Fibroblast of skin of left quadriceps (primary cell): ENCODE measurements at places on chromosomes 2 and 18.

DNA sequence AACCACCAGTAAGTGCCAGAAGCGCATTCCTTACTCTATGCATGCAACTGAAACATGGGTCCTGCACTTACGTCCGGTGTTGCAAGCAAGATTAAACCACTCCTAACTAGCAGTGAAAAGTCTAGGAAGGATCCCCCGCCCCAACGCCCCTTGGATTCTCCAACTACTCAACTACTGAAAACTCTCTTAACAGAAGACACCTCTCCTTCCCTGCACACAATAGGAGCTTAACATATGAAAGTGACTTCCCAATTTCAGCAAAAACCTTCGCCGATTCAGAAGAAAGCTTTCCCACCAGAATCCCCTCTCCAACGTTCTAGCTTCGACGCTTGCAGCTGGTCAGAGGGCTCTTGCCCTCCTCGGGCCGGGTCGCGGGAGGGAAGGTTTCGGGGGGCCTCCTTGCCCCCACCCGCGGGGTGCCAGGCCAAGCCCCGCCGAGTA is 578 bp downstream of the IWS1 start:
- no peak for DNase-seq

DNA sequence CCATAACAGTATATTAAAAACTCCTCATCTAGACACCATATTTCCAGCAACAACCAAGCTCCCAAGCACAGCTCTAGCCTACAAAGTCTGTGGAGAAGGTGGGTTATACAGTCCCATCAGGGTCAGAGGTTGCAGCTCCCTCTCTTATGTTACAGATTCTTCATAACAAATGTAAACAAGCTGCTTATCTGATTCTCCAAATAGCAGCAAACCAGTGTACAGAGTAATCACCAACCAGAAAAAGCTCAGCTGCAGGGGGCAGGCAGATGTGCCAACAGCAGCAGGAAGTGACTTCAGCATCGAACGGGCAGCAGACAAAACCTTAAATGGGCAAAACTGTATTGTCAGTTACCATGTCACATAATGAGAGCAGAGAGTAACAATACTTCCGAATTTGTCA is 52.9 kb upstream of the NABP1 start:
- no peak for DNase-seq

DNA sequence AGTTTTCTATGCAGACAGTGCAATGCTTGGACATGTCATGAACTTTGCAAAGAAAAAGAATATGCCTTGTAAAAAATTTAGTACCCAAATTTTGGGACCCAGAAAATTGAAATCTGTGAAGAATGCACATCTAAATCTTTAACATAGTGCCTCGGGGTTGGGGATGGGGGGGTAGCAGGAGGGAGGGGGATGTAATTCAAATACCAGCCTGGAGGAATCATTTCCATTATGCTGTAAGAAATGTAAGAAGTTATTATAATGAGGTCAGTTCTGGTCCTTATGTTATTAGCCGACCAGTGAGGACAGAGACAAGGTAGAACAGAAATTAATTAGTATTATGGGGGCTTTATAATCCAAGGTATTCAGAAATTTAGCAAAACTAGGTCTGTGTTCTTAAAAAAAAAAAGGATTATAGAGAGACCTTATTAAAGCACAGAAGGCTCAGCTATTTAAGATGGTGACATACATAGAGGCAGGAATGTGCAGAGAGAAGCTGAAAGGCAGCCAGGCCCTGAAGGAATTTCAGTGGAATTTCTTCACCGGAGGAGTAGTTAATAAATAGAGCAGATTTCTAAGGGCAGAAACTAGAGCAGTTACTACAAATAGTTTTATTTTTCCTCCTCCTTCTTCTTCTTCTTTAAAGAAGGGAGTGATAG is 89.0 kb upstream of the RBMS1 start:
- DNase-seq = peak; percentile 78

- no peak for DNase-seq
Measured at GRCh38 chr2:28247290-28247689, 145.4 kb upstream of the FOSL2 start.

DNA sequence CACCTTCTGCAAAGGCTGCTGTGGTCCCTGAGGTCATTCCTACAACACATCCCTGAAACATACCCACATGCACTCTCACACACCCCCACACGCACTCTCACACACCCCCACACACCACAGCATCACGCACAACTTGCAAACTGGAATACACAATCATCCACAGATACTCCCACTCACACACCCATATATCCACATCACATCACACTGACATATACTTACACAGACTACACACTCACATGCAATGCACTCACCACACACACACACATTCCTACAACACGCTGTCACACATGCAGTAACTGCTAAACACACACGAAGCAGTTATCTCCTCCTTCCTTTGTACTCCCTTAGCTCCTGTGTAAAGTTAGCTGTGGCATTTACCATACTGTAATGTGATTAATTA is 57.1 kb upstream of the PKDCC start:
- peak; percentile 55 for DNase-seq

- DNase-seq = no peak
Measured at GRCh38 chr2:218875692-218876246, 4.9 kb upstream of the WNT10A start.

- no peak for DNase-seq
Measured at GRCh38 chr18:12074736-12075135, 18.9 kb upstream of the ANKRD62 start.

- no peak for DNase-seq
Measured at GRCh38 chr2:143132355-143132754, 3.1 kb downstream of the ARHGAP15 start.

DNA sequence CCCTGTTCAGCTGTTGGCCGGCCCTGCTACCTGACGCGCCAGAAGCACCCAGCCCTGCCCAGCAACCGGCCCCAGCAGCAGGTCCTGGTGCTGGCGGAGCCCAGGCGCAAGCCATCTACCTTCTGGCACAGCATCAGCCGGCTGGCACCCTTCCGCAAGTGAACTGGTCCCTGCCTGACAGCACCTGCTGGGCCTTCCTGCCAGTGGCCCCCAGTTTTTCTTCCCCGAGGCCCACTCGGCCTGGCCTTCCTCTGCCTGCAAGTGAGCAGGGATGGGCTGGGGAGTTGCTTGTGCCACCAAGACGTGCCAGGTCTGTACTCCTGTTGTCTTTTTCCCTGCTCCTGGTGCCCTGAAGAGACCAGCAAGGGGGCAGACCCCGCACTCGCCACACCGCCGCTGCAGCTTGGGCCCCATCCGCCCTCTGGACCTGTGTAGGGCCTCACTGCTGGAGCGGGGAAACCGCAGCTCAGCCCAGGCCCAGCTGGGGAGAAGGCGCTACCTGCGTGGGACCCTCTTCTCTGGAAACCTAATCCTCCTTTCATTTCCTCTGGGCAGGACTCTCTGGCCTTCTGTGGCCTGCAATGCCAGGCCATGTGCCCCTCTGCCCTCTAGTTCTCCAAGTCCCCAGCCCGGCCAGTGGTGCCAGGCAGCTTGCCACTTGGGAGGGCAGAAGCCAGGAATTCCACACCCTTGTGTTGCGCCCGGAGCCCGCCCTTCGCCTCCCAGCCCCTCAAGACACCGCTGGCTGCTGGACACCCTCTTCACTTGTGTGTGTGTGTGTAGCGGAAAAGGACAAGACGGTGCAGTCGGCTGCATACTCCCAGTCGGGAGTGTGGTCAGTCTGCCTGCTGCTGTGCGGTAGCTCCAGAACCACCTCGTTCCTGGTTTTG is 47.0 kb downstream of the FAM168B start:
- no peak for DNase-seq

DNA sequence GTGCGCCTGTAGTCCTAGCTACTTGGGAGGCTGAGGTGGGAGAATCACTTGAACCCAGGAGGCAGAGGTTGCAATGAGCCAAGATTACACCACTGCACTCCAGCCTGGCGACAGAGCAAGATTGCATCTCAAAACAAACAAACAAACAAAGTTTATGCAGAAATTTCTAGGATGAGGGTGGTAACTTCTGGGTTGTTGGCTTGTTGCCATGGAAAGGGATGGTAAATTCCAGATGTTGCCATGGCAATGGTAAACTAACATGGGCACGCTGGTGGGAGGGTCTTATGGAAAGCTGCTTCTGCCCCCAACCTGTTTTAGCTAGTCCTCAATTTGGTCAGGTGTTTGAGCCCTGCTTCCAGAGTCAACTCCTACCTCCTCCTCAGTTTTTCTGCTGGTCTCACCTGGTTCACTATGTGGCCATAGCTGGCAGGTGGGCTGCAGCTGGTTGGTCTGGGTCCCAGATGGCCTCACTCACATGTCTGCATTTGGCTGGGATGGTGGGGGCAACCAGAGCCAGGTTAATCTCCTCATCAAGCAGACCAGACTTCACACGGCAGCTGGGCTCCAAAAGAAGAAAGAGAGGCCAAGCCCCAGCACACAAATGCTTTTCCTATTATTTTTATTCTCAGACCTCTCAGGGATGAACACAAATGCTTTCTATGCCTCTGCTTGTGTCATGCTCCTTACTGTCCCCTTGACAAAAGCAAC is 26.6 kb upstream of the TEX44 start:
- no peak for DNase-seq

- no peak for DNase-seq
Measured at GRCh38 chr2:204060841-204061240, 124.3 kb downstream of the ICOS start.

DNA sequence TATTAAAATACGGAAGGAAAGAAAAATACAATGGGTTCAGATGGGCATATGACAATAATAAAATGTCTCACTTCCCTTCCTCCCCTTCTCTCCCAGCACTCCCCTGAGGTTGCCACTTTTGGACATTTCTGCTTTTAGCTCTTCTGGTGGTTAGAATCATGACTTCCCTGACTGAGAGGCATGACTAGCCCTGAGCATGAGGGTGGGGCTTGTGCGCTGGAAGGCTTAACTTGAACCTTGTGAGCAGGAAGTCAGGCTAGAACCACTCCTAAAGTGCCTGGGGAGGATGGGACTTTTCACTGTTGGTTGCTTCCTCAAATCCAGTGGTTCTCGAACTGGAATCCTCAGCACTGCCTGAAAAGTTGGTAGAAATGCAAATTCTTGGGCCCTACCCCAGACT is 19.7 kb upstream of the ARHGAP25 start:
- no peak for DNase-seq

GRCh38 chr2:167582619-167583018 is 664.8 kb downstream of the STK39 start:
- DNase-seq = no peak

- DNase-seq = peak; percentile 77
Measured at GRCh38 chr2:237298151-237299118, 115.5 kb downstream of the COL6A3 start.

GRCh38 chr18:11251229-11251890 is 102.0 kb upstream of the PIEZO2 start:
- DNase-seq = no peak

- no peak for DNase-seq
Measured at GRCh38 chr2:113083296-113083695, 15.5 kb downstream of the IL1F10 start.
